Activated naive CD8-positive, alpha-beta T cell treated with anti-CD3 and anti-CD28 coated beads for 36 hours (primary cell): ENCODE measurements at places on chromosomes 12 and 14. TPM values are rescaled to one million over a fixed set of nuclear protein-coding genes. Genes with fewer than 3 reads are reported as not detected.

C1S gene
- 0.66 TPM for total RNA-seq

APOLD1 gene
- 3.1 TPM for total RNA-seq

ACRBP gene
- total RNA-seq = 1.2 TPM

PLEKHH1 gene
- total RNA-seq = 2.4 TPM

DUSP6 gene
- total RNA-seq = 15.3 TPM

PTPN11 gene
- 172 TPM for total RNA-seq

FITM1 gene
- total RNA-seq = 0.29 TPM

RD3L gene
- total RNA-seq = not detected
